NCI-H1436 (cell line): ENCODE measurements at places on chromosomes 5 and 9.

DNA sequence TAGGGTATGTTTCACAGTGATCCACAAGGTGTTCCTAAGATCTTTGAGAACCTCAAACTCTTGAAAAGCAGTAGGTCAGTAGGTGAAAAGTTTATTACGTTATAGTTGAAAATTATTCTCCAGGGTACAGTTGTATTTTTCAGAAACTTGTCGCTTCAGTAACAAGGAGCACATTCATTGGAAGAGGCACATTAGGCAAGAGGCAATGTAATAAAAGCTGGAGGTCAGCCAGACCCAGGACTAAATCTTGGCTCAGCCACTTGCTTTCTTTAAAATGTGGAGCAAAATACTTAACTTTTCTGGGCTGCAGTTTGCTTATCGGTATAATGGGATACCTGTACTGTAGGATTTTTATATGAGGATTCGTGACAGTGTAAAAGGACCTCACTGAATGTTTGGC, 45.6 kb downstream of the TLE4 start:
- DNase-seq = no peak

DNA sequence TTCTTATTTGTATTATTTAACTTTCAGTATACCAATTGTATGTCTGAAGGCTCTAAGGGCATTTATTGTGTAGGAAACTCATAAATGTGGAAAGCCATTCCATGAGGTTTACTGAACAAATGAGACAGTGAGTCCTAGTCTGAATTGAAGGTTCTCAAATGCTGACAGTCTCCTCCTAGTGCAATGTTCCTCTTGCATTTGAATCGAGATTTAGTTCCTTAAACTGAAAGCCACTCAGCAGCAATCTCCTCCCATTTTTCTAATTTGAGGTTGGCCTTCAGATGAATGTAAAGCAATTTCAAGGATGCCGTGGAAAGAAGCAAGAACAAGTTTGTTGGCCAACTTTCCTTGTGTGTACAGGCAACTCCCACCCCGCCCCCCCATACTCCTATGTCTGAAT, 493.2 kb upstream of the KLF4 start:
- no peak for DNase-seq

GRCh38 chr5:128480158-128480557, 57.9 kb downstream of the FBN2 start:
- no peak for DNase-seq

DNA sequence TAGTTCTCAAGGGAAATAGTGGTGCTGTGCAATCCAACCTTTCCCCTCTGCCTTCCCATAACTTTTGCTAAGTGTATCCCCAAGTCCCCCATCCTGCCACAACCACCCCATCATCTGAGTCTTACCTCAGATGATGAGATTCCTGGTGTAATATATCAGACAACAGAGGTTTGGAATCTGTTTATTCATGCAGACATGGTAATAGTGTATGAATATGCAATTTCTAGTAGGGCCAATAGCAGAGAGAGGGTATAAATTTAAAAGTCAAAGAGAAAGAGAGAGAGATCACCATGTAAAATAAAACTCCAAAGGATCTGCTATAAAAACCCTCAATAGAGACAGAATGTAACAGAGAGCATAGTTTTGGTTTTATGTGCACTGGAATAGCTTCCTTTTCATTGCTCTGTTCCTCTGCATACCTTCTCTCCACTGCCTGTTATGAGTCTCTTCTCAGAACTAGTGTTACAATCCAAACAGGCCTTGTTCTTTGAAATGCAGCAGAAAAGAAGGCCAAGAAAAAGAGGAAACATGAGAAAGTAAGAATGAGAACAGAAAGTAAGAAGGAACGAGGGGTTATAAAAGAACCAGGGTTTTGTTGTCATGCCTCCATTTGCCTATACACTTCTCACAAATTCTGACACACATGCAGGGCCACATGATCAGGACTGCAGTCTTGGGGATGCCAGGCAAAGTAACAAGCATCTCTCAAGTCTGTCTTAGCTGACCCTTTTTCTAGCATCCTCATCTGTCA, 278.0 kb downstream of the CETN3 start:
- no peak for DNase-seq

DNA sequence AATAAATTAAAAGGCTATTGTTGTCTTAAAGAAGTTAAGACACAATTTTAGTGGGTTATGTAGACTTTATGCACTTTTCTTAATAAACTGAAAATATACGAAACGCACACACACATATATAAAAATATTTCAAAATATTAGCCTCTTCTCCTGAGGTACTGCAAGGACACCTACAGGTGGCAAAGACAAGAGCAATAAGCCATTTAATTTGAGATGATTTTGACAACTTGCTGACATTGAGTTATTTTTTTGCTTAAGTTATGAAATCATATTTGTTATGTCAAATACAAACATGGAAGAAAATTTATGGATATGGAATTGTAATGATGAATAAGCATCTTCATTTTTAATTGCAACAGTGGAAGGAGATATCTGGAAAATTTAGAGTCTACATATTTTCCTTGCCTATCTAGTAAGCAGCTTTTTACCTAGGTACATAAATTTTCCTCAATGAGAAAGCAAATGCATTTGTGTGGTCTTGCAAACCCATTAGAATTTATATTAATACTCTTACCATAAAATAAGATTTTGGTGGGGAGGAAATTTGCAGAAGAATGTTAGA, 301.6 kb downstream of the ISL1 start:
- DNase-seq = no peak

GRCh38 chr9:129999141-129999510, 43.9 kb downstream of the FNBP1 start:
- no peak for DNase-seq

DNA sequence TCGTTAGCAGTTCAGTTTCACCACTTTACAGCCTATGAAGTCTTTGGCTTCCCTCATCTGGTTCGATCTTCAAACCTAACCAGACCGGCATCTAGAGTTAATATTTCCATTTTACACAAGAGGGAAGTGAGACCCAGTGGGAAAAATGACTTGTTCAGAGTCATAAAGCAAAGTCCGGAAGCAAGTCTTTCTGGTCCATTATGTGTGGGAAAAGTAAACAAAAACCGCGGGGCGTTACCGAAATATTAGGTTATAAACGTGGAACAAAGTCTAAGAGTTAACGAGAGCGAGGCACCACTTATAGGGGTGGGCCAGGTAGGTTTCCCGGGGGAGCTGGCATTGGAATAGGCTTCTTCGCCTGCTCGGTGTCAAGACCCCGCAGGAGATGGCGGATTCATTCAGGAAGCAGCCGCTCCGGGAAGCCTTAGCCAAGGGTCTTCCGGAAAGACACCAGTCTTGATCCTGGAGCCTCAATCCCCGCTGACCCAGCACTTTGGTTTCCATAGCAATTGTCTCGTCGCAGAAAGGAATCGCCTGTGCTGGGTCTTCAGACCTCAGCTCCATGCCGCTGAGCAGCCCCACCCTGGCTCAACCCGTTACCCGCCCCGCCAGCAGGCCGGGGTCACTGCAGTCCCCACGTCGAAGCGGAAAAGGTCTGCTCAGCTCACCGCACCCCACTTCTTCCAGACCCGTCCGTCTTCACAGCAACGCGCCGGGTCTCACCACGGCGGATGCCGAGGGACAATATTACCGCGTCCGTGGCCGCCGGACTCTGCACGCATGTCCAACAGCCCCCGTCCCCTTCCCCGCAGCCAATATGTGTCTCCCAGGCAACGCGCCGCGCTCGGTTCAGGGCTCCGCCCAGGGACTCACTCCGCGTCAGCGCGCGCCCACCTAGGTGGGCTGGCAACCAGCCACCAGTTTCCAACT, at the start of gene C5orf52:
Gene C5orf52, plus strand, starts transcription at position 872 of the 930 bp plus-strand sequence. CDS start 82 bp downstream, outside the sequence.
- no peak for DNase-seq

GRCh38 chr9:128913995-128914772, 6.6 kb upstream of the PHYHD1 start:
- no peak for DNase-seq

DNA sequence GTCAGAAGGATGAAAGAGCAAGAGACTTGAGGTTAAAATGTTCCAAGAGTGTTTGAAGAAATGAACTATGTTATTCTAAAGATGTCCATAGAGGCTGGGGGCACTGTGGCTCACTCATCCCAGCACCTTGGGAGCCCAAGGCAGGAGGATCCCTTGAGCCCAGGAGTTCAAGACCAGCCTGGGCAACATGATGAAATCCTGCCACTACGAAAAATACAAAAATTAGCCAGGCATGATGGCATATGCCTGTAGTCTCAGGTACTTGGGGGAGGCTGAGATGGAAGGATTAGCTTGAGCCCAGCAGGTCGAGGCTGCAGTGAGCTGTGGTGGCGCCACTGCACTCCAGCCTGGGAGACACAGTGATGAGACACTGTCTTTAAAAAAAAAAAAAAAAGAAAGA, 2.7 kb downstream of the AOPEP start:
- no peak for DNase-seq

DNA sequence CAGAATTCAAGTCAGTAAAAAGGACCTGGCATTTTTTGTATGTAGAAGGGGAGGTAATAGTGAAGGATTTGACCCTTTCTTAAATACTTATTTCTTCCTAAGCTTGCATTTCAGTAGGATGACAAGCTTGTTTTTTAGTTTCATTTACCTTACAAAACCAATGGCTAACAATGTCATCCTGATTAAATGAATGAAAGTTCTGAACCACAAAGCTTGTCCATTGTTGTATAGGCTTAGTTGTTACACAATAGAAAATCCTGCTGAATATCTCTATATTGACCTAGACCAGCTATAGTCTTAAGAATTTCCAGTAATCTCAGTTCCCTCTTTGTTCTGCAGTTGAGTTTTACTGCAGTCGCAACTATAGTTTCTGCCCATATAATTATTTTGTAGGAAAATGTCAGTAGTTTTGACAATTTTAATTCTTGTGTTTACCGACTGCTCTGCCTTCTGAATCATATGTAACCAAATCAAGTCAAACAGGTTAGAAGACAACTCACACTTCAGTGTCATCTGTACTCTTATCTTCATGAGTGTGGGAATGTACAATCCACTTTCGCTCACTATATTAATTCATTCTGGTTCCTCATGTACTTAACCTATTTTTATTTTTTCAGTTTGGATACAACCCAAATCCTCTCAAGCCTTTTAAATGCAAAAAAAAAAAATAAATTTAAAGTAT, 195.7 kb downstream of the CD180 start:
- no peak for DNase-seq

DNA sequence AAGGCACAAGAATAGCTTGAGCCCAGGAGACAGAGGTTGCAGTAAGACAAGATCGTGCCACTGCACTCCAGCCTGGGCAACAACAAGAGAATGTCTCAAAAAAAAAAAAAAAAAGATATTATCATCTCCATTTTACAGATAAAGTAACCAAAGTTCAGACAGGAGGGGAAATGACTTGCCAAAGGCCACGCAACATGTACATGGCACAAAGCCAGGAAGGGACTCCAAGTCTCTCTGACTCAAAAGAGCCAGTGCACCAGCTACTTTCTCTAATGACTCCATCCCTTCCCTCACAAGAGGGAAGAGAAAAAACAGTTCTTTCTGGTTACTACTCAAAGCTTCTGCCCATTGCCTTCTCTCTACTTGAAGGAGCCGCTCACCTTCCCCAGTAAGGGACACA, 34.1 kb downstream of the SIL1 start:
- no peak for DNase-seq

DNA sequence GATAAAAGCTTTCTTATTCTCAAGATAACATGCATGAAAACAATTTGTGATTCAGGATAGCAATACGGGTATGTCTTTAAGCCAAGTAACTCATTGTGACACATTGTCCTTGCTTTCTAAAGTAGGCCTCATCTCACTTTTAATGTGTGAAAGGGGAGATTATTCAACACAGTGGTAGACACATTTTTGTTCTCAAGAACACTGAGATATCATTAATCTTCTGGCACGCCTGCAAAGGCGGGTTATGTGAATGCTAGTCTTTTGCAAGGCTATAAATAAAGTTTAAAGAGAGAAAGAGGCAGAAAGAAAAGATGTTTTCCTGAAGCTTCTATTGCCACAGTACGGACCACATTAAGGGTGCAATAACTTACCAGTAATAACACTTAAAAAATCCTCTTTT, 181.8 kb upstream of the MEF2C start:
- no peak for DNase-seq

DNA sequence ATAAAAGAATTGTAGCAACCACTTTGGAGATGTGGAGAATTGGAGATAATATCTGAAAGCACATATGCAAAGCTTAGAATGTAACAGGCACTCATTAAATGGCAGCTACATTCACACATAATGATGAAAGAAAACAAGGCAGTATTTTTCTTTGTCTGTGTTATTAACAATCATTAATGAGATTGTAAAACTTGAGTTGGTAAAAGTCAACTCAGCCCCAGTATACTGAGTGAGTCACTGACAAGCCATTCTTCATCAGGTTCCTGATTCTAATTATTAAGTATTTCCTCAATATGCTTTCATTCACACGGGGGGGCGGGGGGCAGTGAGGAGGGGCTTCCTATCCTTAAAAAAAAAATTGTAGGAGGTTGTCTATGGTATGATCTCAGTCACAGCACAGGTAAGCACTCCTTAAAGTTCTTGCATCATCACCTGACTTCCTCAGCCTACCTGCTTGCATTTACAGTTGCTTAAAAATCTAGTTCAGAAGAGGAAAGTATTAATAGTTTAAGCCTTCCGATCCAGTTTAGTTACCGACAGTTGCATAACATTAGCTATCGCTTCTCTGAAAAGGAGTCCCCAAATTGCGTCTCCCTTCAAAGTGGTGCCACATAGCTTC, 379.8 kb downstream of the EFNA5 start:
- no peak for DNase-seq

DNA sequence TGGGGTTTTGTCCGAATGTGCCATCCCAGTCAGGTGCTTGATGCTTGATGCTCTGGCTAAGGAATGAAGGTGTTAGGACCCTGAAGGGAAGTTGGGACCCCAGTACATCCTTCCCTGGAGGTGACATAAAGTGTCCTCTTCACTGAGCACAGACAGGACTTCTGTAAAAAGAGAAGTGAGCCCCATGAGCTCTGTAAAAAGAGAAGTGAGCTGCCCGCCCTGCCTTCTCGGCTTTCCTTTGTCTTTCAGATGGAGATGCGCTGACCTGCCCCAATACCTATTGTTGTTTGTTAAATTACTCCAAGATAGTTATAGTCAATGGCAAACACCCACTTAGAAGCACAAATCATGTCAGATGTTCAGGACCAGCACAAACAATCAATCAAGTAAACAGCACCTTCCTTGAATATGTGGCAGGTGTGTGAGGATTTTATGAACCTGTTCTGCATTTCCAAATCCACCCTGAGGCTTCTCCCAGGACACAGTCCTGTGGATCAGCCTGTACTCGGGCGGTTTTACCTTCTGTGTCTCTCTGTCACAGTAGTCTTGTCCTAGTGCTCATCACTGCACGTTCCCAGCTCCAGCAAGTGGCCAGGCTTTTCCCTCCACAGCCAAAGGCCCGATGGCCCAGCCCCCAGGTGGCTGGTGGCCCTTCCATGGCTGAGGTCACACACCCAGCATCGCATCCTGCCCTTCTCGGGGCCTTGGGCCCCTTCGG, 191.4 kb downstream of the MTRR start:
- DNase-seq = no peak

DNA sequence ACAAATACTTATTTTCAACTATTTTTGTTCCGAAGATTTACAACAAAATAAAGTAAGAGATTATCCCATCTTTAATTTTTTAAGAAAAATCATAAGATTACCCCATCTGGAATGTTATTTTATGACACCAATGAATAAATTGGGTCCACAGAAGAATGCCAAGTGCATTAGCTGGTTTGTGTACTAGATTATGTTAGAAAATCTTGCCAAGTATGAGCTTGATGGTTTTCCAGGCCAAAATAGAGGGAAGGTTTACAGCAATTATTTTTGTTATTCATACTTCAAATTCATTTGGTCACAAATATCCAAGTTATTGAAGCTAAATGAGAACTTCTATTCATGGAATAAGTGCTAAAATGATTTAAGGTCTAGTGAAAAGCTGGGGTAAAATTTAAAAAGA, 109.4 kb upstream of the DMRTA1 start:
- no peak for DNase-seq

- no peak for DNase-seq
Observed at GRCh38 chr5:78738693-78739300, 90.2 kb upstream of the LHFPL2 start.
